Astrocyte of the cerebellum (primary cell): ENCODE measurements at places on chromosomes 2 and 18.

DNA sequence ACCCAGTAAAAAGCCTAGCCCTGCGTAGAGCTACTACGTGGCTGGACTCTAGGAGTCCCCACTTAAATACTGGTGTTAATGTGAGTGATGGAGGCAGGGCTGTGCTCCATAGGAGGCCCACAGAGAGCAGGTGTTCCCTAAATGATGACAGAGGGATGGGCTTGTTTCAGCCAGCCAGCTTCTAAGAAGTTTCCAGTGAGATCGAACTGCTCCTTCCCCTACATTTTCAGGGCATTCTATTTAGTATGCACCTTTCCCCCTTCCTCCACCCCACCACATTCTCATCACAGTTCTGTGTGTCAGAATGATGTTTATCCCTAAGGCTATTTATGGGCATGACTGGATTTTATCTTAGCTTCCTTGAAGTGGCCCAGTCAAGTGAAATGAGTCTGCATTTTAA is 213.0 kb downstream of the TRIB2 start:
- no peak for DNase-seq

DNA sequence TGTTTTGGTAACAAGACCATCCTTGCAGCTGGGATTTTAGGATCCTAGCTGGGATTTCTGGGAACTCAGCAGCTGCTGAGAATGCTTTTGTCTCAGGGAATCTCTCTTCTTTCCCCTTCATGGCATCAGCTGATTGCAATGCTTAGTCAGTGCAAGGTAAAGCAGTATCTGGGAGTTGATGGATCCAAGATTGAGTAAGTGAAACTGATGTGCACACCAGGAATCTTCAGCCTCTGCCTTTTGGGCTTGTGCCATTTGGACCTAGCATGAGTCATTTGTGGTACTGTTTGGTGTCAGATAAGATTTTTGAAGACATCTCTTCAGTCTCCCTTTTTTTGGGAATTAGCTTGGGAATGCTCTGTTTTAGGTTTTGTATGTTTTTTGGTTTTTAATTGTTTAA is 363.3 kb upstream of the TFPI start:
- peak; percentile 4 for DNase-seq

DNA sequence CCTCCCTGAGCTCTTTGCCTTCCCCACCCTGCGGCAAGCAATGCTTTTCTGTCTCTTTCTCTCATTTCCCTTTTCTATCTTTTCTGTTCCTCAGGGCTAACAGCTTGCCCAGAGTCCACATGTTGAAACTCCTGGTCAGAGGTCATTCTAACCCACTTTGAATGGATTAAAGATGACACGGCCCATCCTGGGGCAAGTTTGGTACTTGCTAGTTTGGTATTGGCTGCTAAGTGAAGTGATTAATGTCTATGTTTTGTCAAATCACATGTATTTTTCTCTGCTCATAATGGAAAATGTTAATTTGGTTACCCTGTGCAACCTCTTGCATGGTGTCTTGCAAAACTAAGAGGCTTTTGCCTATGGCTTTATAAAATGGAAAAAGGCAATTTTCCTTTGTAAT is 960.2 kb downstream of the CNTNAP5 start:
- no peak for DNase-seq

DNA sequence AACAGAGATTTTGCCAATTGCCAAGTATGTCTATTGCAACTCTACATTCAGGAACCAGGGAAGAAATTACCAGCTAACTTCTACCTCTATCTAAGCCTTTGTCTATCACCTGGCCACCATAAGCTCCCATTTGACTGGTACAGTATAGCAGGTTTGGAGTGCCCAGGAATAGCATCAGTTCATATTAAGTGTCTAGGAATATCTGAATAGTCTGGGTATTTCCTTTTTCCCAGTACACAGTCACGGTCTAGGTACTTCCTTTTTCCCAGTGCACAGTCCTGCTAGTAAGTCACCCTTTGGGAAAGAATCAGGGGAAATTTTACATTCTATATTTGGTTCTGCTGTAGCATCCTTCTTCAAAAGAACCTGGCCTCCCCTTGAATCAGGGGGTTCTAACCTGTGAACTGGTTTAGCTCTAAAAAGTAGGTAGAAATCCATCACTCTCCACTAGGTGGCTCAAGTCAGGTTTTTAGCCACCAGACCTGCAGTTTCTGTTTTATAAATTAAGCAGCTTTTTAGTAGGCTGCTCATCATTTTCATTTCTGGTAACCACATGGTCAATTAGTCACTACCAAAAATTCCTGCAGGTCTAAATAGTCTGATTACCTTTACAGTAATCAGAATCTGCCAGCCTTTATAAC is 49.3 kb upstream of the DNAJC10 start:
- no peak for DNase-seq

DNA sequence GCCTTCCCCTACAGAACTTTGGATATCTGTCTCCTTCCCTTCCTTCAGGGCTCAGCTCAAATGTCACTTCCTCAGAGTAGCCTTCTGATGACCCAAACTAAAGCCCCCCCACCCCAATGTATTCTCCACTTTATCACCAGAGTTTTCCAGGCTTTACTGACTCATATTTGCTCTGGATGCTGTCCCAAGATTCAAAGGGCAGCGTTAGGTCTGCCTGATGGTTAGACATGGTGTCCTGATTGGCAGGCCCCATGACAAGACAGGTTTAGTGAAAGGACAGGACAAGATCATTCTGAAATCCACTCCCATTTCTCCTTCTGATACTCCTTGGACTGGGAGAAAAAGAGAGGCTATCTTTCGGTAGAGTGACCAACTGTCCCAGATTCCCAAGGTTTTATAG is 22.6 kb upstream of the RPIA start:
- DNase-seq = no peak

DNA sequence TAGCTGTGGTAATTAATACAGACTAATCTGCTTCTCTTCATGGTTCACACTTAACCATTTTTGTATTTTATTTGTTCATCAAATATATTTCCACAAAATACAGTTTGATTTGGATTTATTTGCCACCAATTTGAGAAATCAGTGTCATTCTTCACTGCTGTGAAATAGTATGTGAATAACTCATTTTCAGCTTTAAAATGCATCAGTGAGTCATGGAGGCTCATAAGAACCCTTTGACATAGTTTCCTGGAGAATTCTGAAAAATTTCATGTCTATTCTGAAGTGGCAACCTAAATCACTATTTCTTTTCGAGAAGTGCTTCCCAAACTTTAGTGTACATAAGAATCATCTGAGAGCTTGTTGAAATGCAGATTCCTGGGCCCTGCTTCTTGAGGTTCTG is 1026.7 kb upstream of the ACVR2A start:
- no peak for DNase-seq

GRCh38 chr2:36450466-36451196 is 95.1 kb downstream of the CRIM1 start:
- peak; percentile 89 for DNase-seq

- no peak for DNase-seq
Measured at GRCh38 chr2:201972621-201973255, 60.9 kb upstream of the FZD7 start.

- DNase-seq = no peak
Measured at GRCh38 chr2:9439536-9439935, 16.1 kb downstream of the CPSF3 start.

DNA sequence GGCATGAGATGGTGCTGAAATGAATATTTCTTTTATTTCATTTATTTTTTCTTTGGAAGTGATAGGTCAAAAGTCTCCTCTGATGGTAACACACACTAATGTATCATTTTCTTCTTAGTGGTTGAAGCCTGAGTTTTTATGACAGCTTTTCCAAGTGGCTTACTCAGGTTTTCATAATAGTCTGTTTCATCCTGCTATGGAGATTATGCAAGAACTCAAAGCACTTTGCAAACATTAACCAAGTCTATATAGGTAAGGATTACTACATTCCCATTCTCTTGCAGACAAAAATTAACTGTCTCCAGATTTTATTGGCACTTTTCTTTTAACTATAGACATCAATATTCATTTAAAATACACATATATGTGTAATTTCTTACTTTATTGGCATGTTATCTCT is 572.6 kb upstream of the GCFC2 start:
- DNase-seq = no peak

GRCh38 chr2:70321370-70321769 is 19.5 kb upstream of the FAM136A start:
- no peak for DNase-seq

DNA sequence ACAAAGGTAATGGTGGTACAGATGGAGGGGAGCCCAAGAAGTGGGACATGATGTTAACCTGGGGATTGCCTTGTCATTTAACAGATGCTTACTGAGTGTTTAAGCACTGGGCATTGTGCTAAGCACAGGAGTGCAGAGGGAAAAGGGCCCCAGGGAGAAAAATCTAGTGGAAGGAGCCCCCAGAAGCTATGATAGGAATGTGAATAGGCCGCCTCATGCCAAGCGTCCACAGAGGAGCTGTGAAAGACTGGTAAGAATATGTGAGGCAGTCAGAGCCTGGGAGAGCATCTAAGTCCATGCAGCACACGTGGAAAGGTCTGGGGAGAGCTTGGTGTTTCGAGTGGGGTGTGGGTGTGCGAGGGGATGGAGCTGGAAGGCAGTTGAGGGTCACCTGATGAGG is 5.5 kb downstream of the ZNF532 start:
- DNase-seq = no peak

DNA sequence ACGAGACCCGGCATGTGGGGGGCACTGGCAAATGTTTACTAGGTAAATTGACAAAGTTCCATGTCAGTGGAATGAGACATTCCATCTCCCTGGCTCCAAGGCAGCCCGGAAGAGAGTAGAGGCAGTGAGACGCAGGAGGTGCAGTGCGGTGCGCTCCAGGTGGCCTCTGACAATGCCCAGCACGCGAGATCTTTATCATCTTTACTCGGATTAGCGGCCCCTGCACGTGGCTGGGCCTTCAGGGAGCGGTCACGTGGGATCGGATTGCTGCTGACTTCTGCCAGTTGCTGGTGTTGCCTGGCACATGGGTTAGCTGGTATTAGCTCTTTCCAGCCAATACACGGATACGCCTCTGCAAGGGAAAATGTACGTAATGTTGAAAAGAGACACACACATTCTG is 151.2 kb upstream of the ALKAL2 start:
- DNase-seq = no peak

DNA sequence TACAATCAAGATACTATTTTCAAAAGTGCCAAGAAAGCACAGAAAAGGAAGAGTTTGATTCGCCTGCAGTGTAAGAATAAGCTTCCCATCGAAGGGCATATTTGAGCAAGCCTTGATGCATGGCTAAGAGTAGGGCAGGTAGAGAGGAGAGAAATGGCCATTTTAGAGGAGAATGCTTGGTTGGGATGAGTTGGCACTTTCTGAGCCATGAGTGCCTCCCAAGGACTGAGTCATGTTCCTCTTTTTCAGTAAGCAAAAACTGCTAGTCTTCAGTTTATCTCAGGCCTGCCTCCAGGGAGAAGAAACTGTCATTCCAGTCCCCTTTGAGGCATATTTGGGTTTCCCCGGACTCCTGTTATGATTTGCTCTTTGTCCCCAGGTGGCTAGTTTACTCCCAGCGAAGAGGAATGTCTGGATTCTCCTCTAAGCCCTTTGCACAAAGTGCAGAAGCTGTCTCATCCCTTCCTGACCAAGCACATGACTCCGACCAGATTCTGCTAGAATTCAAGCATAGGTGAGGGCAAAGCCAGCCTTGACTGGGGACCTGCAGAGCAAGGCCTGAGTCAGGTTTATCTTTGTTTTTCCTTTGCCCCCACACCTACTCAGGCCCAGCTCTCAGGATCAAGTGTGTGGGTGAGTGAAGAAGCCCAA is 115.2 kb downstream of the TTC32 start:
- no peak for DNase-seq

- DNase-seq = no peak
Measured at GRCh38 chr2:73218298-73218697, 4.3 kb downstream of the SMYD5 start.

DNA sequence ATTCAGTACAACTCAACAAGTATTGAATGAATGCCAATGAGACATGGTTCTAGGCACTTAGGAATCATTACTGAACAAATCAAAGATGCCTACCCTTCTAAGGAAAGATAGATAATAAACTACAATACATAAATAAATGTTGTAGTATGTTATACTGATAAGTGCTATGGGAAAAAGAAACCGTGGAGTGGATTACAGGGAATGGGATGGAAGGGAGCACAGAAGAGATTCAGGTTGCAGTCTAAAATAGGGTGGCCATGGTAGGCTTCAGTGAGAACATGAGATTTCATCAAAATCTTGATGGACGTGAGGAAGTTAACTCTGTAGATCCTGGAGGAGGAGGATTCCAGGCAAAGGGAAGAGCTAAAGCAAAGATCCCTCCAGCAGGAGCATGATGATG is 17.9 kb upstream of the CREB1 start:
- DNase-seq = no peak

DNA sequence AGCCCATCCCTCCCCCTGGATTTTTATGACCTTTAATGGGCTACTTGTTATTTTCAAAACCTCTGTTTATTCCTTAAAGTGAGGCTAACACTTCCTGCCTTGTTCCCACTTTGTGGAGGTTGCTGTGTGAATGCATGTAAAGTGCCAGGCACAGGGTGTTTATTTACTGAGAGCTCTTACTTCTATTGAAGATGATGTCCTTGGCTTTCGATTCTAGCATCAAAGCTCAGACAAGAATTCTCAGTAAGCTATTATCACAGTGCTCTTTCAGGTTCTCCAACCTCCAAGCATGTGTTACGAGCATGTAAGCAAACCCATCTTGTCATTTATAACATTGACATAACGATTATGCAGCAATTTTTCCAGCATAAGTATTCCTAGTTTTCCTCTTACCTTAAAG is 44.2 kb downstream of the DPYSL5 start:
- no peak for DNase-seq

DNA sequence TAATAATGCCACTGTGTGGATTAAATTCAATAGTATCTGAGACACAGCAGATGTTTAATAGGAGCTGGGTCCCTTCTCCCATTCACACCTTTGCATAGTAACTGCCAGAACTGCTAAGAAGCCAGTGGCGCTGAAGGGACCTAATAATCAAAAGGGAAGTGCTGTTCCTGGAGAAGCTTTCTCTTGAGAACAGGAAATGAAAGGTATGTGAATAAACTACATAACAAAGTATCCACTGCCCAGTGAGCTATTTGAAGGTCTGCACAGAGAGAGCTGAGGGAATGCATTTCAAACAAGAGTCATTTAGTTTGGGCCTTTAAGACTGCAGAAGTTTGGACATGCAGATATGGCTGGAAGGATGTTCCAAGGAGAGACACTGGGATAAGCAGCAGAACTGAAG is 56.1 kb upstream of the KIDINS220 start:
- no peak for DNase-seq

- DNase-seq = peak; percentile 88
Measured at GRCh38 chr18:79790996-79791972, 6.5 kb upstream of the KCNG2 start.
